ENCODE measurements at places on chromosomes 2 and 18.

- no peak for DNase-seq
Measured at GRCh38 chr18:59712311-59712710, 15.1 kb upstream of the CCBE1 start.

GRCh38 chr2:100988630-100989417 lies 13.3 kb upstream of the RPL31 start:
- DNase-seq = peak; percentile 75

DNA sequence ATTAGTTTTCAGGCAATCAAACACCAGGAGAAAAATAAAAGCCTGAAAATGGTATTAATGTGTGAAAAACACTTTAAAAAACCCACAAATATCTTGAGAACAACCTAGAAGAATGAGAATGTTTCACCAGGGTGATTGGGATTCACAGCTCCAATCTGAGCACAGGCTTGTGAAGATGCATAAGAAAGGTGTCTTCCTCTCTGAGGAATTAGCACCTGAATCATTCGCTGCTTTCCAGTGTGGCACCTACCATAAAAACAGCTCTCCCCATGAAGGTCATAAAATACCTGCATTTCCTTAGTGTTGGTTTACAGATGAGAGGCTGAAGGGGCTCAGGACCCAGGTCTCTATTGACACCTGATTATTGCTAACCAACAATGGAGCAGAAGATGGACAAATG lies 499.7 kb upstream of the KLHL29 start:
- DNase-seq = no peak

DNA sequence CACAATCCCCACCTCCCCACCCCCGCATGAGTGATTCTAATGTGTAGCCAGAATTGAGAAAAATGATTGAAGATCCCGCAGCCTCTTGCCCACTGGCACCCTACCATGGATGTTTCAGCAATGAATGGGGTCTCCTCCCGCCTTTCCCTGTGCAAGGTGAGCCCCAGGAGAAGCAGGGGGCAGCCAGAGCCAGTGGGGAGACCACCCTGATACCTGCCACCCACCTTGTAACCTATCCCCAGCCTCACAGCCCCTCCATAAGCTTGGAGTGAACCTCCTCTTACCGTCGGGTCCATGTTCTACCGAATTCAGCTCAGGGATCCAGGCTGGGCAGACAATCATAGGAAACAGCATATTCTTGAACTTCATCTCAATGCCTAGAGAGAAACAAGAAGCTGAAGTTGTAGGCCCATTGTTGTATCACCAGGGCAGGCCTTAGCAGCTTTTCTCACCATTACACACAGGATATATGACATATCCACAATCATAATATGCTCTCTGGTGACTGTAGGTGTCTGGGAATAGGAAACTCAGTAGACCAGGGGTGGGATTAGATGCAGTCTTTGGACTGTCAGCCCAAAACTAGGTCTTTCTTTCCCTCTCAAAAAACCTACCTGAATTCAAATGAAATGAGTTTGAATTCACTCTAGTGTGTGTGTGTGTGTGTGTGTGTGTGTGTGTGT lies 30.9 kb downstream of the XDH start:
- DNase-seq = peak; percentile 38

GRCh38 chr2:30301551-30301950 lies 70.2 kb downstream of the LBH start:
- no peak for DNase-seq

DNA sequence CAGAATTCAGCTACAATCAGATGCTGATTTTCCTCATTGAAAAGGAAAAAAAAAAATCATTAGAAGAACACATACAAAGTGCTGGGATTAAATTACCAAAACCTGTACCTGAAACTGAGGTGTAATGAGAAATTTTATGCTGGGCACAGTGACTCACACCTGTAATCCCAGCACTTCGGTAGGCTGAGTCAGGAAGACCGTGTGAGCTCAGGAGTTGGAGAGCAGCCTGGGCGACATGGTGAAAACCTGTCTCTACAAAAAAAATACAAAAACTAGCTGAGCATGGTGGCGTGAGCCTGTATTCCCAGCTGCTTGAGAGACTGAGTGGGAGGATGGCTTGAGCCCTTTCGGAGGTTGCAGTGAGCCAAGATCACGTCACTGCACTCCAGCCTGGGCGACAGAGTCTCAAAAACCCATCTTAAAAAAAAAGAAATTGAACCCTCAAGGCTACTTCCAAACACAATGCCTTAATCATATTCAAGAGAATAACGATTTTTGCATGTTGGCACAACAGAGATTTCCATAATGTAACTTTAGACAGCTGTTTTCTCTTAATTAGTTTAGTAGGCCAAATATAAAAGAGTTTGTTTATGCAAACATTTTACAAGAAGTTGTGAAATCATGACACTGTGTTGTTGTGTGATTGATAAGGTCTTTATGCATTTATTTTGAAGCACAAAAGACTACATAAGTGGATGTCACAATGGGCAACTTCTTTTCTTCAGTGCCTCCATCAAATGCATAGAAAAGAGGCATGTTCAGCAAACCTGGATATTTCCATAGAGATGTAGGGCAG lies 63.9 kb downstream of the FAM161A start:
- no peak for DNase-seq

GRCh38 chr2:239716536-239717318 lies 308.4 kb downstream of the NDUFA10 start:
- DNase-seq = peak; percentile 39

DNA sequence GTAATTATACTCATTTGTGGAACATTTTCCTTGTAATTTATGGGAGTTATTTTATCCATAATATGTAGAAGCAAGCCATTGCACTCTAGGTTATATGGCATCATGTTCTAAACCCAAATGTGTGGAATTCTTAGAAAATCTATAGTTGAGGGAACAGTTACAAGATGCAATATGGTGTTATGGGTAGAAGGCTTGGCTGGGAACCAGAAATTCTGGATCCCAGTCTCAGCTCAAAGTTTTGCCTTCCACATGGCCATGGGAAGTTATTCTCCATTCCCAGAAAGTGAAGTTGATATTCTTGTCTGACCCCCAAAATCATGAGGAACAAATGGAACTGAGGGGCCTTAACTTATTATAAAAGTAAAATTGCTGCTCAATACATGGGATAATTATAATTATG lies 38.0 kb downstream of the KIF5C start:
- no peak for DNase-seq

- no peak for DNase-seq
Measured at GRCh38 chr2:171330155-171330956, 103.4 kb downstream of the METTL8 start.

DNA sequence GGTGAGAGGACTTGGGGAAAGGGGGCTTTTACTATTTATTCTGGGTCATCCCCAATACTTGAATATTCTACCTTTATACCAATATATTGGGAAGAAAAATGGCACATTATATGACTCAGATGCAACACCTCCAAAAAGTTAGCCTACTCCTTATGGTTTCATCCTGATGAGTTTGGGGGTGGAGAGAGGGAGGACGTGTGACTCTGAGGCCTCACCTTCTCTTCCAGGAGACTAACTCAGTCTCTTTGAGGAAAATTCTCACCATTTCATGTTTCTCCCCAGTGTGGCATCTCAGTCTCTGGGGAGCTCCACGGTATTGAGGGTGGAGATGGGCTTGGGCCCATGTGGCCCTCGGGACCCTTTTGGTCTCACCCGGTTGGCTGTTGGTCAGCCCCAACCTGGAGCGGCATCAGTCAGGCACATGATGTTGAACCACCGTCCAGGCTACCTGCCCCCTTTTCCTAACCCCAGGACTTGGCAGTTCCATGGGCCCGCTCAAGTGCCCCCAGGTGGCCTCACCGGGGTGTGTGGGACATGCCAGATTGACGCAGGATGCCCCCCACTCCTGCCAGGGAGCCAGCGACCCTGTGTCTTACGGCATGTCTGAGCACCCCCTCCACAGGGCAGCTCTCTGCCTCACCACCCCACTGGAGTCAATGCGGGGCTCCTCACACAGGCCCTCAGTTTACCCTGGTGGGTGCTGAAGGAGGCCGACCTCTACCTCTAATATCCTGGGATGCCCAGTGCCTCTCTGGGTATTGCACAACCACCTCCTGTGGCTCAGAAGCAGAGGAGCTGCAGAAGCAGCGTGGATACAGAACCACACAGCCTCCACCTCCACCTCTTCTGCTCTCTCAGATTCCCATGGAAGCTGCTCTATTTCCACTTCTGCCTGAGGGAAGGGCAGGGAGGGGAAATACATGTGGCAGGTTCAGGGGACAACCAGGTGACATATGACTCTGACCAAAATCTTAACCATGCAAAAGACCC lies 297.4 kb downstream of the EIPR1 start:
- DNase-seq = no peak

- DNase-seq = peak; percentile 76
Measured at GRCh38 chr2:112644155-112644932, 1.4 kb upstream of the SLC20A1 start.

DNA sequence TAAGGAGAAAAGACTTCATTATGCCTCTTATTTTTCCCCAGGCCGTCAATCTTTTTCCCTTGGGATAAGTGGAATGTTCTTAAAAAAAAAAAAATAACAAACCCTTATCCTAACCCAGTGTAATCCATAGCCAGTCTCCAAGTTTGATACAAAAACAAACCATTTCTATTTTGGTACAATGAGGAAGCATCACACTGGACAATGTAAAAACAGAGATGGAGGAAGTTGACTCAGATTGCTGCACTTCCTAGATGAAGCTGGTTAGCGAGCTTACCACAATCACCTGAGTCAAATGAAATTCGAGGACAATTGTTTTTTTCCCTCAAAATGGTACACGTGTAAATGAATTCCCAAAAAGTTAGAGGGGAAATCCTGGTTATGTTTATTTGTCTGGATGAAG lies 259.7 kb downstream of the TCF4 start:
- DNase-seq = no peak

- DNase-seq = no peak
Measured at GRCh38 chr2:42976351-42976750, 184.0 kb upstream of the HAAO start.

- DNase-seq = no peak
Measured at GRCh38 chr2:216803791-216804190, 56.1 kb downstream of the TNP1 start.

DNA sequence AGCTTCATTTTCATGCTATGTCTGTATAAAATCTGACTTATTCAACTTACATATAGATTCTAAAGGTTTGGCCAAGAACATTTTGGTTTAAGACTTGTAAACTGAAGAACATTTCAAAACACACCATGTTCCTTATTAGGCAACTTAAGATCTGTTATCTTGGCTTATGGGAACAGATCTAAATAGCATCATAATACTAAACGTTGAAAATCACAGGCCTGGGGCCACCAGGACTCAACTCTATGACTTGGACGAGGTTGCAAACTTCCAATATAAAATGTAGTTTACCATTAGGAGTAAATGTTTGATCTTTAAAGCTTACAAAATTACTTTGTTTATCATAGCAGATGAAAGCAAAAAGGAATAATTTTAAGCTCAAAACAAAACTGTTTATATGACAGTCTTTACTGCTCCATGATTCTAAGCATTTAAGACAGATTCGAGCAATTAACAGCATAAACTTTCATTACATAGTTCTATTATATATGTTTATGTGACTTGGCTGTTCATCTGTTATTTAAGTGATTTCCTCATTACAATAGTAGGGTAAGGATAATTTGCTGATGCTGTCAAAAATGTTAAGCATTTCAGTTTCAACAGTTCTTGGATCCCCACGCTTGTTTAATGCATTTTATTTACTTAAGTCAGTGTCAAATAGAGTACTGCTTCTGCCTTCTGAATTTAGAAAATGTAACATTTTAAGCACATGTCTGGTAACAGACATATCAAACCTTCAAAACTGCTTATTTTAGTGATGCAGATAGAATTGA lies 8.3 kb downstream of the TCF4 start:
- DNase-seq = no peak

DNA sequence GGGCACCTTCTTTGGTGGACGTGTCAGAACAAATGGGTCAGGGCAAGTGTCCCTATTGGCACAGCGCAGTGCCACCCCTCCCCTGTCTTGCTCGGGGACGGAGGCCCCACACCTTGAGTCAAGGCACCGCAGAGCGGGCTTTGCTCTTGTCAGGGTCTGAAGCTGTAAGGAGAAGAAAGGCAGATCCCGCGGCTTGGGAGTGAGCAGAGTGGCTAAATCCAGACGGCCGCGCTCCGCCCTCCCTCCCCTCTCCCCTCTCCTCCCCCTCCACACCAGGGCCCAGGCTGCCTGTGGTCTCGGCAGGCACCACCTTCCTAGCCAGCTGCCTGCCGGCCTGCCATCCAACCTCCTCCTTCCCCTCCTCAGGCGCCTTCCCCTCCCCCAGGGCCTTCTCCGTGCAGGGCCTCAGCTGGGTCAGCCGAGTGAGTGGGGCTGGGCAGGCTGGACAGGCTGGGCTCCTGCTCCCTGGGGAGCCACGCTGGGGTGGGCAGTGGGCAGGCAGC lies 25.8 kb downstream of the SPEG start:
- peak; percentile 98 for DNase-seq

- no peak for DNase-seq
Measured at GRCh38 chr2:186181625-186182024, 304.4 kb upstream of the ZC3H15 start.

All from islet precursor cell (in vitro differentiated cells).